ENCODE measurements at places on chromosomes 16 and 17. TPM values are rescaled to one million over a fixed set of nuclear protein-coding genes. Genes with fewer than 3 reads are reported as not detected.

DNA sequence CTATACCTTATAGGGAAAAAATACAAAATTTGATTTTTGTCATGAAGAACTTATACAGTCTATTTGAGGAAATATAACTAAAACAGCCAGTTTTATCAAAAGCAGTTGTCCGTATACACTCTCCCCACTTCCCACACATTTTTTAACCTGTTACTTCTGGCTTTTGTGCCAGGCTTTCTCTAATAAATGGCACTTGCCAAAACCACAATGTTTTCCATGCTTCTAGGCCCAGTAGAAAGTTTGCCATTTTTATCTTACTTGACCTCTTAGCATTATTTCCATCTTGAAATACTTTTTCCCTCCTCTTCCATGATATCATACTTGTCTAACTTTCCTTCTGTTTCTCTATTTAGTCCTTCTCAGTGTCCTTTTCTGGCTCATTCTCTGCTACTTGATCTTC lies 38.8 kb downstream of the EFCAB5 start:
- no peak for DNase-seq

GRCh38 chr17:72120642-72121163 lies at the start of gene SOX9:
SOX9 (plus strand) TSS chr17:72121020; CDS start chr17:72121392, 372 bp downstream.
- DNase-seq: no peak

- DNase-seq: peak; percentile 48
Observed at GRCh38 chr17:34499576-34499975, 79.8 kb upstream of the TMEM132E start.

DNA sequence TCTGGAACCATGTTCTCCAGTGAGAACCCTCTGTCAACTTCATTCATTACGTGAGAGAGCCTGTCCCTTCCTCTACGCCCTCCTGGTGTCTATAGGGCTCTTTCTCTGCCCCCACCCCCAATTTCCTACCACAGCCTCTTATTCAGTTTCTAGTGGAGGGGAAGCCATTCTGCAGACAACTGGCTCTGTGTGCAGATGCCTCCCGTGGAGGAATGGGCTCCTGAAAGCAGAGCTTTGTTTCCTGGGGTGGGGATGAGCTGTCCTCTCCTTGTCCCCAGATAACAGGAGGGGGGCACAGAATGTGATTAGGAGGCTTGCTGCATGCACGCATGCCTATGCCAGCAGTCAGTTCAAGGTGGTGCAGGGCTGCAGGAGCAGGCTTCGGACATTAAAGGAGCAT lies 31.6 kb downstream of the MMP15 start:
- DNase-seq: no peak

GRCh38 chr17:14942526-14943190 lies 322.5 kb downstream of the PMP22 start:
- no peak for DNase-seq

- no peak for DNase-seq
Observed at GRCh38 chr17:72025113-72025512, 95.7 kb upstream of the SOX9 start.

DNA sequence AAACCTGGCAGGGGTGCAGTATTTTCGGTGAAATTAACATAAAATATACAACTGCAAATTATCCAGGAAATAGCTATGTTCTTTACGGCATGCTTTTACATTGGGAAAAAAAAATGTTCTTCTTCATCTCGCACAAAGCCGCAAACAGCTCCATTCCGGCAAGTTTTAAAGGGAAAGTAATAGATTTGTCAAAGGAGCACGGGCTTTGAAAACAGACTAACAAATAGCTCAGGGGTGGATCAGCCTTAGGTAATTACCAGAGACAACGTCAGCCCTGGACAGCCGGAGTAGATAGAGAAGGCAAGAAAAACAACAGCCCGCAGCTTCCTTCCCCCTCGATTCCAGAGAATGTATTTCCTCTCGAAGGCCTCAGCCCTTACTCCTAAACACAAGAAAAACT lies 222.5 kb downstream of the C16orf78 start:
- DNase-seq: no peak

GRCh38 chr16:18783430-18784341 lies 6.4 kb downstream of the RPS15A start:
- DNase-seq: no peak

- no peak for DNase-seq
Observed at GRCh38 chr16:2472885-2473445, 1.9 kb downstream of the NTN3 start.

DNA sequence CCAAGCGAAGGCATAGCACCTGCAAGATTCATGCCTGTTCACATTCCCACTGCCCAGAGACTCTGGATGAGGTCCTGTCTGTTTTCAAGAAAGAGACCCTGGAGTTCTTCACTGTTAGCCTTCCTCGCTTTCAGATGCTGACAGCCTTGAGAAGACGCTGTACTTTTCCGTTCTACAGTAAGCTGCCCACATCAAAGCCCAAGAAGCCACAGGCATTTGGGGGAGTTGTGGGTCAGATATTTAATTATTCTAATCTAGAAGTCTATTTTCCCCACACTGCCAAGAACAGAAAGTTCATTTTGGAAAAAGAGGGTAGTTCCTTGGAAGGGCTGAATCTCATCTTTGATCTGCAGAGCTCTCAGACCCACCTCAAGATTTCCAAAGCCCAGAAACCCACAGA lies 127.9 kb downstream of the AXIN2 start:
- DNase-seq: no peak

- no peak for DNase-seq
Observed at GRCh38 chr17:41910701-41911391, 7.9 kb downstream of the ACLY start.

GRCh38 chr16:47574091-47575054 lies 113.2 kb downstream of the PHKB start:
- peak; percentile 70 for DNase-seq

DNA sequence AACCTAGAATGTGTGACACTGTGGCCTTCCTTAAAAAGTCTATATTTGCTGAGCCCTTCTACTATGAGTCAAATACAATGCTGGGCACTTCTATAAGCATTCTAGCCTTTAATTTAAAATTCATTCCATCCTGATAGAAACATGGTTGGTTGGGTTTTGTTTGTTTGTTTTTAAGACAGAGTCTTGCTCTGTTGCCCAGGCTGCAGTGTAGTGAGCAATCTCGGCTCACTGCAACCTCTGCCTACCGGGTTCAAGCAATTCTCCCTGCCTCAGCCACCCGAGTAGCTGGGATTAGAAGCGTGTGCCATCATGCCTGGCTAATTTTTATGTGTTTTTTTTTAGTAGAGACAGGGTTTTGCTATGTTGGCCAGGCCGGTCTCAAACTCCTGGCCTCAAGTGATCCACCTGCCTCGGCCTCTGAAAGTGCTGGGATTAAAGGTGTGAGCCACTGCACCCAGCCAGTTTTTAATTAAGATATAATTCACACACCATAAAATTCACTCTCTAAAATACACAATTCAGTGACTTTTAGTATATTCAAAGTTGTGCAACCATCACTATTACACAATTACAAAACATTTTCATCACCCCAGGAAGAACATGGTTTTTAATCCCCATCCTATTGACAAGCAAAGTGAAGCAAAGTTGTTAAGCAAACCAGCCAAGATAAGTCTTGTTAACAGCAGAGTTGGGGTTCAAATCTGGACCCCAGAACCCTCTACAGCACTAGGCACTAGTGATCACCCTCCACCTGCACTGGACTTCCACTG lies 42.8 kb downstream of the CMTM4 start:
- no peak for DNase-seq

DNA sequence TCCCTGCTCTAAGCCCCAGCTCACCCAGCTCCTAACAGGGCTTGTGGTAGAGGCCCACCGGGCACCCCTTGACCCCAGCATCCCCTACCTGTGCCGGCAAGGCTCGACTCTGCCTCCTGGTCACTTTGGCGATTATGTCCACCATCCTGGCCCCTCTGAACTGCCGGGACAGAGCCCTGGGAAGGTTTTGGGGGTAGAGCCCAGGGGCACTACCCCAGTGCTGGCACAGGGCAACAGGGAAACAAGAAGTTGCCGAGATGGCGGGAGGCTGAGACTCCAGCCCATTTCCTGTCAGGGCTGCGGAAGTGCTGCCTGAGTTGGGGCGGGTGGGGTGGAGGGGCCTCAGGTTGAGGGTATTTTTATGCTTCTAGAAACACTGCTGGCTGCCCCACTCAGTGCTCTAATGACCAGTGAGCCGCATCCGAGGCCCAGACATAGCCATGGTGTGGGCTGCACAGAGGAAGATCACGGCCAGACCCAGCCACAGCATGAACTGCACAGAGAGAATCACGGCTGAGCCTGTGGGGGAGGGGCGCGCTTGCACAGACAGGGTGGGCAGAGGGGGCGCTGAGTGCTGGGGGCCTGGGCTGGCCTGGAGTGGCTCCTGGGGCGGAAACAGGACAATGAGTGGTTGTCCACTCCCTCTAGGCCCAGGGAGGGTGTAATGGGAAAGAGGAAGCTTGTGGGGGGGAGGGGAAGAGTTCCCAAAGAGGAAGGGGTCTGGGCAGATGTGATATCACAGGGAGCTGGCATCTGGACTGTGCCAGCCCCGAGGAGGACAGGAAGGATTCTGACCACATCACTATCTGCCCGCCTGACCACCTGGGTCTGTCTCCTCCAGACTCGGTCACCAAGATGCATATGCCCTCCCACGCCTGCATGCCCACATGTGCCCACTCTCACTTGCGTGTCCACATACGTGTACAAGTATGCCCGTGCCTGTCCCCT lies 22.3 kb downstream of the ARHGAP27 start:
- DNase-seq: peak; percentile 80

GRCh38 chr17:49931416-49932137 lies 37.4 kb upstream of the DLX4 start:
- DNase-seq: no peak

DNA sequence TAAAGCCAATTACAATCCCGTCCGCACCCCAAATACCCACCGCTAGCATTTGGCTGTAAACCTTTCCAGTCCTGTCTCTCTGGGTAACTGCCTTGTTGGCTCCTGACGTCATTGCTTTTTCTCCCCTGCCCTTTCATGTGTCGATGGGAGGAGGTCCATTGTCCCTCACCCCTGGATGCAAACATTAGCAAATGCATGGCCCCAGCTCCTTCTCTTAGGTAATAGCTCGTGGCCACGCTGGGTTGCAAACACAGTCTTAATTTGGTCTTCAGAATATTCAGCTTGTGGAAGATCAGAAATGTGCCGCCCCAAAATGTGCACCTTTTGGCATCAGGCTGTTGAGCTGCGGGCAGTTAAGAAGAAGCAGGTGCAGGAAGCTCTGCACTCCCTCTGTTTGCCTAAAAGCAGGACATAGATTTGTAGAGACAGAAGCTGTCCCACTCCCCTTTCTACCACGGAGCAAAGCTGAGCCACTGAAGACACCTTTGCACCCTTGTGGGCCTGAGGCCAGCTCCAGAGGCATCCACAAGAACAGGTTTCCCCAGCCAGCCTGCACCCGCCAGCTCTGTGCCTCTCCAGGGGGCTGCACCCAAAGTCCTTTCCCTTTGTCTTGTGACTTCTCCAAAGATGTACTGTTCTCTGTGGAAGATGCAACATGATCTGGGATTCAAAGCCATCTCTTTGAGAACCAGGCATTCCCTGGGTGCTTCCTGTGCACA lies 127.3 kb downstream of the MGAT5B start:
- no peak for DNase-seq

GRCh38 chr17:81907219-81908145 lies 3.7 kb downstream of the PCYT2 start:
- DNase-seq: no peak

DNA sequence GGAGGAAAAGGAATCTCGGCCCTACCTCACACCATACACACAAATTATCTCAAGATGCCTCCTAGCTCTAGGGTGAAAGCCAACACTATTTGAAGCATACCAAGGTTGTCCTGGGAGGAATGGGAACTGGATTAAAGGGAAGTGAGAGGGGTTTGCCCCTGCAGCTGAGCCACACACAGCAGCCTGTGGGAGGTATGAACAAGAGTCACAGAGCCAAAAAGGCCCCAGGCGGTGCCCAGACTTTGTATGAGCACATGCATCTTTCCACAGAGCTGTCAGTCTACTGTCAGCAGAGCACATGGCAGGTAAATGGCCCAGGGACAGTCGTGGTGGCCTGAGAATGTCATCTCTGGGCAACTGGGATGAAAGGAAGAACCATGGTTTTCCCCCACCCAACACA lies 31.0 kb upstream of the RCVRN start:
- no peak for DNase-seq

DNA sequence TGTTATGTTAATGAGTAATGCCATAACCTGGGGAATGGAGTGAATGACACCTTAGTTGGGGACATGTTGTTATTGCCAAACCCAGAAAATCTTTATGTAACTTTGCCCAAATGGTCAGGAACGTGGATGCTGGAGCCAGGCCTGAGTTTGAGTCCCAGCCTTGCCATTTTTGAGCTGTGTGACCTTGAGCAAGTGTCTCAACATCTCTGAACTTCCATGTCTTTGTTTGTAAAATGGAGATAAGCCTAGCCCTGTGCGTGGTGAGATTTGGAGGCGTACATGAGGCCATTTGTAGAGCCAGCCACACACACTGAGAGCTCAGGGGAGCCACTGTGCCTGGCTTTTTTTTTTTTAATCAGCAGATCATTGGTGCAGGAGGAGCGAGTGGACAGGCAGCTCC lies 247.3 kb downstream of the FOXL1 start:
- DNase-seq: no peak

The PDILT gene
- not detected for total RNA-seq

The SGCA gene
- total RNA-seq: 0.14 TPM

The CEP295NL gene
- not detected for total RNA-seq

The NKIRAS2 gene
- total RNA-seq: 12.4 TPM

The PRR15L gene
- total RNA-seq: not detected

The CD7 gene
- total RNA-seq: 646 TPM

Measured in activated naive CD4-positive, alpha-beta T cell treated with anti-CD3 and anti-CD28 coated beads for 36 hours (primary cell).